ENCODE measurements at places on chromosomes 4 and X. TPM values are rescaled to one million over a fixed set of nuclear protein-coding genes. Genes with fewer than 3 reads are reported as not detected.

DNAAF6 gene
- total RNA-seq = not detected

CXCL5 gene
- total RNA-seq = not detected

GAB3 gene
- 7.5 TPM for total RNA-seq

SERTM2 gene
- not detected for total RNA-seq

TAF7L gene
- 0.90 TPM for total RNA-seq

SERPINA7 gene
- not detected for total RNA-seq

SATL1 gene
- not detected for total RNA-seq

CT45A2 gene
- total RNA-seq = not detected

All from tibial nerve (tissue), 4 donors.